ENCODE measurements at places on chromosomes 3 and 15.

DNA sequence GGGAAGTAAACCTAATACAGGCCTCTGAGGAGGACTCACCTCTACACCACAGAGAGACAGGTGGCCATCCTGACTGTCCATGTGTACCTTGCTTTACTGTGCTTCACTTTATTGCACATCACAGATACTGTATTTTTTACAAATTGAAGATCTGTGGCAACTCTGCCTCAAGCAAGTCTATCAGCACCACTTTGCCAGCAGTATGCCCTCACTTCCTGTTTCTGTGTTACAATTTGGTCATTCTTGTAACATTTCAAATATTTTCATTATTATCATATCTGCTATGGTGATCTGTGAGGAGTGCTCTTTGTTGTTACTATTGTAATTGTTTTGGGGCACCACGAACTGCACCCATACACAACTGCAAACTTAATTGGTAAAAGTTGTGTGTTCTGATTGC, 78.0 kb downstream of the BBX start:
- DNase-seq, result no peak

DNA sequence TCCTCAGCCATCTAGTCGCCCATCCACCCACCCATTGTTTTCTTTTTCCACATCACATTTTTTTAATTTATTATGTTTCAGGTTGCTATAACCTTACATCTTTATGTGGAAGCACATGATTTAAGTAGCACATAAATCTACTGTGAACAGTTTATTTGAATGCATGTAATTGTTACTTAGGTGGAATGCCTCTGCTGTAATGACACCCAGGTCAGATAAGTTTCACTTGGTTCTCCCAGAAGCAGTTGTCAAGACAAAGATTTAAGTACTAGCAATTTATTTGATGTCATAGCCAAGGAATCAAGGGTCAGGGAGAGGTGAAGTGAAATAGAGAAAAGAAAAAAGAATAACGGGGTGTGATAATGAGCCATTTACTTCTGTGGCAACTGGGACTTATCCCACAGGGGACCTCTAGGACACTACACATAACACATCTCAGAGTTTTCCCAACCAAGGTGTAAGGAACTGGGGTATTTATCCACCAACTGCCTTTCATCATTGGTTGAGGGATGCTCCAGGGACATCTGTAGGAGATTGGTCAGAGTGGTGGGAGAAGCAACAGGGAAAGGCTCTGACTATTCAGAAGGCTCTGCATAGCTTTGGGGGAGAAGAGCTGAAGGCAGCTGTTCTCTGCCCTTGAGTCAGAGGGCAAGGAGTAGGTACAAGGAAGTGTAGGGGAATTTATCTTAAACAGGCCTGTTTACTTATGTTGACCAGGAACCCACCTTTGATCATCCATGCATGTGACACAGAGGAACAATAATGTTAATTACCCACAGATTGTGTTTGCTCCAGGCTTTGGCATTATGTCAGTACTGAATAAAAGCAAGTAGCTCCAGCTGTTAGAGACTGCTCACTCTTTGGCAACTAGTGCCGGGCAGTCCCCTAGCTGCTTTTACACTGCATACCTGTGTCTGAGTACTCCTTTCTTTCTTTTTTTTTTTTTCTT, 94.8 kb downstream of the CD200R1L start:
- DNase-seq, result no peak

- no peak for DNase-seq
Measured at GRCh38 chr3:184126006-184126405, 9.2 kb upstream of the EIF2B5 start.

DNA sequence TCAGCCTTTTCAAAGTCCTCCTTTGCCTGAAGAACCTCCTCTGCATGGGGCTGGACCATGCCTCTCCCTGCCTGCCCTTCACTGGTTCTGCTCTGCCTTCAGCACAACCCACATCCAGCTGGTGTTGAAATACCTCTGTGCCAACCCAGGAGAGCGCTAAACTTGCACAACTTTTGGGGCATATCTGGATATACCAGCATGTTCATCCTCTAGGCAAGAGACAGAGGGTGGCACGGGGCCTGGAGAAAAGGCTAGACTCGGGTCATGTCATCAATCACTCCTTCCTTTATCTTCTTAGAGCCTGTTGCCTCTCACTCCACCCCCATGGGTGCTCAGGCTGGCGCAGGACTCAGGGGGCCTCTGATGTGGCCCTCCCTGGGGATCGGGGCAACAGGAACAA, 4.8 kb downstream of the SEMA4B start:
- DNase-seq, result no peak

DNA sequence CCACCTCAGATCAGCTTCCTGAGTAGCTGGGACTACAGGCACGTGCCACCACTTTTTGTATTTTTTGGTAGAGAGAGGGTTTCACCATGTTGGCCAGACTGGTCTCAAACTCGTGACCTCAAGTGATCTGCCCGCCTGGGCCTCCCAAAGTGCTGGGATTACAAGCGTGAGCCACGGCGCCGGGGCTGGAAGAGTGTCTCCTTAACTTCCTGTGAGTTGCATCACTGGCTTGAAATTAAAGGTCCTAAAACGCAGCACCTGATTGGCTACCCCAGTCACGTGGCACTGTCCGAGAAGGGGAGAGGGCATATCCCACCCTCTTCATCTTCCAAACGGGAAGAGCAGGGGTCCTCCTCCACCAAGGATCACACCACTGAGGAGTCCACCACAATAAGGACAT, 5.5 kb upstream of the FAM174B start:
- DNase-seq, result no peak

DNA sequence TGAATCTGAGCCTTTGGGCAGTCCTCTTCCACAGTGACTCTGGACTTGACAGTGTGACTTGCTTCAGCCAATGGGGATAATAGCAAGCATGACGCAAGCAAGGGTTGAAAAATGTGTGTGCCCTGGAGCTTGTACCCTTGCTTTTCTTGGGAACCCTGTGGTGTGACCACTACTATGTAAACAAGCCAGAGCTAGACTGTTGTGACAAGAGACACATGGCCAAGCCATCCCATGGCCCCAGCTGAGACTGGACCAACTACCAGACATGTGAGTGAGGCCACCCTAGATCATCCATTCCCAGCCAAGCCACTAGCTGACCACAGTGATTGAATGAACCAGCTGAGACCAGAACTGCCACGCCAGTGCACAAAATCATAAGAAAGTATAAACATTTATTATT, 11.8 kb downstream of the MYO1E start:
- no peak for DNase-seq

DNA sequence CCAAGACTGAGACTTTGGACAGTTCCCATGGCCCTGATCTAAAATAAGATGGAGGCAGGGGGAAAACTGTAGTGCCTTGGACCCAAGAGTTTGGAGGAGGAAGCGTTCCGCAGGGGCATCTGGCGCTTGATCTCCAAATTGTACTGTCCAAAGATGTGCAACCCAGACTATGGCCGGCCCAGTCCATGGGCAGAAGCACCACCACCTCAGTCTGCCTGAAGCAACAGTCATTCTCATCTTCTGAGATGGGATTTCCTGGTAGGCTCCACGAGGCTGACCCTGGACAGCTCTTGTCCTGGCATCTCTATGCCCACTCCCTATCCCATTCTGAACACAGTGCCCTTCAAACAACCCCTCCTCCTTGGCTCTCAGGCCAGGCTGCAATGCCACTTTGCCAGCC, 3.6 kb downstream of the INSYN1 start:
- DNase-seq, result no peak

DNA sequence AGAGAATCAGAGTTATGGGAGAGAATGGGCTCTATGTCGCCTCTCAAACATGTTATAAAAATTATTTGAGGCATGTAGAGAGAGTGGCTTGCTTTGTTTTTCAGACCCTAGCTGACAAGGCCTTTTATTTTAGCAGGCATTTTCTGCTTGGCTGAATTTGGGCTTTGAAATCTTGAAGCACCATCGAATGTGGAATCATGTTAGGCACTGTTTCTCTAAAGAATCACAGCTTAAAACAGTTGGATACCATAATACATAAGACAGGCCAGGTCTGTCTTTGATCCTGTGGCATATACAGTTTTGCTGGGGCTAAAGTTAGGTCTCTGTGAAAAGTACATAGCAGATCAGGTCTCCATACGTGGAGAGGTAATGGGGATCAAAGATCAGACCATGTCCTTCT, 142.7 kb downstream of the NEK11 start:
- no peak for DNase-seq

- DNase-seq, result no peak
Measured at GRCh38 chr3:24628523-24629258, 134.0 kb upstream of the THRB start.

GRCh38 chr3:132071043-132071442, 36.2 kb upstream of the CPNE4 start:
- no peak for DNase-seq

- no peak for DNase-seq
Measured at GRCh38 chr3:51619983-51620382, 51.1 kb upstream of the TEX264 start.

DNA sequence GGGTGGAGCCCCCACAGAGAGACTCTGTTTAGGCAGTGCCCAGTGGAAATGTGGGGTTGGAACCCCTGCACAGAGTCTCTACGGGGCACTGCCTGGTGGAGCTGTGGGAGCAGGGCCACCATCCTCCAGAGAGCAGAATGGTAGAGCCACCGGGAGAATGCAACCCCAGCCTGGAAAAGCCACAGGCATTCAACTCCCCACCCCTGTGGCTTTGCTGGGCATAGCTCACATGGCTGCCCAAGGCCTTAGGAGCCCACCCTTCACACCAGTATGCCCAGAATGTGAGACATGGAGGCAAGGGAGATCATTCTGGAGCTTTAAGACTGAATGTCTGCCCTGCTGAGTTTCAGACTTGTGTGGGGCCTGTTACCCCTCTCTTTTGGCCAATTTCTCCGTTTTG, 19.0 kb upstream of the CHCHD6 start:
- no peak for DNase-seq

GRCh38 chr3:32553459-32553858, 17.2 kb downstream of the DYNC1LI1 start:
- no peak for DNase-seq

DNA sequence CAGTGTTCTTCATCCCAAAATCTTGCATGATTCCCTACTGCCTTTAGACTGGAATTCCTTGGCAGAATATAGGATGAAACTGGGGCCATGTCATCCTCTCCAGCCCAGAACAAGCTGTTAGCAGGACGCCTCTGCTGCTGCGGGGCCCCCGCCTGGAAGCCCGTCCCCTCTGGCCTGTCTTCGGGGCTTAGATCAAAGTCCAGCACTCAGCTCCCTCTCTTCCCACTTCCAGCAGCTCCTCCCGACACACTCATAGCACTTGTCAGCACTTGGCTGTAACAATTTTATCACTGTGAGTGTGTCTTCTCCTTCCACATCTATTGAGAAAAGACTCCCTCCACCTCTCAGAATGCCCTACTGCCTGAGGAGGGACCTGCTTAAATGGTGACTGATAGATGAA, 112.0 kb upstream of the HACD2 start:
- no peak for DNase-seq

DNA sequence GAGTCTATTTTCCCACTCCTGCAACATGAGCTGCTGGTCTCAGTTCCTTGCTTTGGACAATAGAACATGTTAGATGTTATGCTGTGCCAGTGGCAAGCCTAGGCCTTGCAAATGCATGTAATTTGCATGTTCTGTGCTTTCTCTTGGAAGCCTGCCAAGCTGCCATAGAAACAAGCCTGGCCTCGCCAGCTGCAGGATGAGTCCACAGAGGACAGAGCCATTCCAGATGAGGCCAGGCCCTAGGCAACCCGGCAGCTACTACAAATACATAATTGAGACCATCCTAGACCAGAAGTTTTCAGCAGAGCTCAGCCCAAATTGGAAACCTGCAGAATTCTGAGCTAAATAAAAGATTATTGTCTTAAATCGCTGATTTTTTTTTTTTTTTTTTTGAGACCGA, 39.6 kb downstream of the TRIM69 start:
- peak; percentile 77 for DNase-seq

GRCh38 chr3:134872440-134873388, 77.7 kb downstream of the EPHB1 start:
- DNase-seq, result no peak

- no peak for DNase-seq
Measured at GRCh38 chr15:86002444-86002843, 77.2 kb upstream of the AGBL1 start.

DNA sequence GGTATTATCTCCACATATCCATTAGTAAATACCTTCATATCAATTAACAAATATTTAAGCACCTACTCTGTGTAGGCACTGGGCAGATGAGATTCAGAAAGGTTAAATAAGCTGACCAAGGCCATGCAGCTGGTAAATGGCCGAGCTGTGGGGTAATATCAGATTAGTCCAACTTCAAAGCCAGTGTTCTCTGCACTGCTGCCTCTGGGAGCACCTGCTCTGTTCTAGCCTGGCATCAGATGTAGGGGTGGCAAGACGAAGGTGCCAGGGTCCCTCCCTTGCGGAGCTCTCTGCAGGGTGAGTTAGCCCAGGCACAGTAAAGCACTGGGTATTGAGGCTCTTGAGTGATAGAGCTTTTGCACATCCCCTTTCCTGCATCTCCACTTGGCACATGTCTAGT, 5.5 kb downstream of the TATDN2 start:
- no peak for DNase-seq

DNA sequence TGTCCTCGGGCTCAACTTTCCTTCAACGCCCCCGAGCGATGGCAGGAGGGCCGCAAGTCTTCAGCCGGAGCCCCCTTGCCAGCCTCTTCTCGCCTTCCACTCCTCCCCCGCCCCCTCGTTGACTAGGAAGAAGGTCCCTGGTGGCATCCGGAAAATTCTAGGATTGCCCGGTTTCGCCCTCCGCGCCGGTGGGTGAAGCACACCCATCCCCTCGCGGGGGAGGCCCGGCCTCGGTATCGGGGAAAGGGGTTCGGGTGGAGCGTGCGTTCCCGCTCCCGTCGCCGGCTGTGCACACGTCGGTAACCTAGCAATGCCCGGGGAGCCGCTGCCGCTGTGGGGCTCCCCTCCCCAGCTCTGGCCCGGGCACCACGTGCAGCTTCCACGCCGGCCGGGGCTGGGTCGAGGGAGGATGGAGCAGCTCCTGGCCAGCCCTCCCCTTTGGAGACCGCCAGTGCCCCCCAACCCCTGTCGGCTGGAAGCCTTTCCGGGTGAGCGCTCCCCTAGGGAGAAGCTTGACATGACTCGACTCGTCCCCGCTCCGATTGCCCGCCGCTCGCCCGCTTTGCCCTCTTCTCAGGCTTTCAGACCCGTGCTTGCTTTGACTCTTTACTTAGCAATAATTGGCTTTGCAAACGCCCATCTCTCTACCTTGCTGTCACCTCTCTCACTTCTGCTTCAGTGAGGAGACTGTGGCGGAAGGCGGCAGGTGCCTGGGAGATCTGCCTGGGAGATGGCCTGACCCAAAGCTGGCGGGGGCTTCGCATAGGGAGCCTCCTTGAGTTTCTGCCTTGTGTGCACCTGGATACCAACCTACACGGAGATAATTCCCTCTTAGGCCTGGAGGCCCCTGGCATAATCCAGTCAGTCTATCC, 1.3 kb downstream of the CACNA1D start:
- peak; percentile 43 for DNase-seq

DNA sequence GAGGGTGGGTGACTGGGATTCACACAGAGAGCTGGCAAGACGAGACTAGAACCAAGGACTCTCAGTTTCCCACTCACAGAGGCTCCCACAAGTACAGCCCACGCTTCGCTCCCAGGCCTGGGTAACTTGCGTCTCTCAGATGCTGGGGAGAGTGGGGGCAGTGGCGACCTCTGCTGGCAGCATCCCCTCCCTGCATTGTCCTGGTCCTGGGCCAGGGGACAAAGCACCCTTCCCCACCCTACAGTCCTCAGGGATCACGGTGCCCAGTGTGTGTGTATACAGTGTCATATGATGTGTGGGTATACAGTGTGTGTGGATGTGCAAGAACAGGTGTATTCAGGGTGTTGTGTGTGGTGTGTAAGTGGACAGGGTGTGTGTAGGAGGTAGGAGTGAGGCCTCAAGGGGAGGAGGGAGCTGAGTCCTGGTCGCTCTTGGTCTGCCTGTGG, 12.8 kb downstream of the VILL start:
- DNase-seq, result peak; percentile 88
